IMR-90 (cell line): ENCODE measurements at places on chromosomes 7 and 10. TPM values are rescaled to one million over a fixed set of nuclear protein-coding genes. Genes with fewer than 3 reads are reported as not detected.

Gene FOXP2
- polyA plus RNA-seq: 0.89 and 1.4 TPM in 2 replicates

Gene NUTM2D
- 1.8 and 1.9 TPM in 2 replicates for polyA plus RNA-seq

Gene MYL7
- polyA plus RNA-seq: 0.24 TPM in 1 of 2 replicates, not detected in the other

Gene VSTM4
- polyA plus RNA-seq: 2.1 and 2.4 TPM in 2 replicates

Gene GPR141
- not detected in 2 replicates for polyA plus RNA-seq

Gene GPC2
- polyA plus RNA-seq: 5.7 and 6.0 TPM in 2 replicates

Gene CPEB3
- polyA plus RNA-seq: 0.26 and 0.36 TPM in 2 replicates

- DNase-seq: no peak
- H3K4me3 ChIP-seq: no peak overlapping the region
- H3K4me1 ChIP-seq: no peaks in the 10 kb centered on the region
- no peak overlapping the region for H3K27ac ChIP-seq
Observed at GRCh38 chr7:141477865-141478264, 73.3 kb upstream of the AGK start.

DNA sequence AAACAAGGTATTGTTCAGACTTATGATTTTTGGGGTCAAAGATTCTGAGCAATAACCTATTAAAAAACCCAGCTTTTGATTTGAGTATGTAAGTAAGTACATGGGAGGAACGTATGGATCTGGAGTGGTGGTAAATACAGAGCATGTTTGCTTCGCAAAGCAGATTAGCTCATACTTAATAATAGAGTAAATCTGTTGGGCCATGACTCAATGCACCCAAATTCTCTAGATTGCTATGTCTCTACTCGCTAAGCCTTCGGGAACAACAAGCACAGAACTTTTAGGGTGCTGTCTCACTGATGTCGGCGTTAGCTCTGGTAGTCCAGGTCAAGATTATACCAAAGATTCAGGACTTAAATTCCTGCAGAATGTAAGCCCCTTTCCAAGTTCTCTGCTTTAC is 807 bp upstream of the MINPP1 start:
- peaks cover 1% of the 10 kb centered on the region; the same call in 1 of the 2 replicates for H3K4me1 ChIP-seq
- H3K27ac ChIP-seq: peak overlapping the region; percentile 87
- H3K36me3 ChIP-seq: no peaks in the 10 kb centered on the region
- H3K4me3 ChIP-seq: peak overlapping the region; percentile 83

DNA sequence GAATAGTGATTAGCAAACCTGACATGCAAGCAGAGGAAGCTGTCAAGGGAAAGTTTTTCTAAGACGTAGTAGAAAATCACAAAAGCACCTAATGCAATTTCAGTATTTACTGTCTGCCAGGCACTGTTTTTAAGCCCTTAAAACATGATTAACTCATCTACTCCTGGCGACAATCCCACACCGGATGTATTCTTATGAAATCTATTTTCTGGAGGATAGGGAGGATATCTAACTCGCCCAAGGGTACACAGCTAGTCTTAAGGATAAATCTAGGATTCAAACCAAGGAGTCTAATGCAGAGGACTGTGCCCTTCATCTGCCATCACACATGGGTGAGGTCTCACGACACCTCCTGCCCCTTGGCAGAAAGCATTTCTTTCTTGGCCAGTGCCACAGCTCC is 47.8 kb upstream of the FIGNL1 start:
- H3K27ac ChIP-seq: no peak overlapping the region
- H3K4me3 ChIP-seq: no peak overlapping the region
- no peaks in the 10 kb centered on the region for H3K36me3 ChIP-seq
- peaks cover 2% of the 10 kb centered on the region; the same call in 1 of the 2 replicates for H3K4me1 ChIP-seq
- peaks cover 13% of the 10 kb centered on the region for H3K27me3 ChIP-seq

DNA sequence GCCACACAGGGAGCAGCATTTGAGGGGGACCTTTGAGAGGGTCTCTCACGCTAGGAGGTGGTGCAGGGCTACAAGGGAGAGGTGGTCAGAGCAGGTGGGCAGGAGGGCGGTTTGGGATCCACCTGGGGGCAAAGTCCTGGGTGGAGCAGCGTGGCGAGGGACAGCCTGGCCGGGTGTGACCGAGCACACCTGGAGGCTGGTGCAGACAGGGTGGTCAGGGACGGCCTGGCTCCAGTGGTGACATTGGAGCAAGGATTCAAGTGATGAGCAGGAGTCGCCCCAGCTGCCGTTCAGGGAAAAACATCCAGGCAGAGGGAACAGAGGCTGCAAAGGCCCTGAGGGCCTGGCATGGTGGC is 36.0 kb downstream of the CLIP2 start:
- no peak overlapping the region for H3K27ac ChIP-seq
- no peaks in the 10 kb centered on the region for H3K27me3 ChIP-seq
- no peaks in the 10 kb centered on the region for H3K4me1 ChIP-seq
- H3K36me3 ChIP-seq: peaks cover 41% of the 10 kb centered on the region
- no peak for DNase-seq

DNA sequence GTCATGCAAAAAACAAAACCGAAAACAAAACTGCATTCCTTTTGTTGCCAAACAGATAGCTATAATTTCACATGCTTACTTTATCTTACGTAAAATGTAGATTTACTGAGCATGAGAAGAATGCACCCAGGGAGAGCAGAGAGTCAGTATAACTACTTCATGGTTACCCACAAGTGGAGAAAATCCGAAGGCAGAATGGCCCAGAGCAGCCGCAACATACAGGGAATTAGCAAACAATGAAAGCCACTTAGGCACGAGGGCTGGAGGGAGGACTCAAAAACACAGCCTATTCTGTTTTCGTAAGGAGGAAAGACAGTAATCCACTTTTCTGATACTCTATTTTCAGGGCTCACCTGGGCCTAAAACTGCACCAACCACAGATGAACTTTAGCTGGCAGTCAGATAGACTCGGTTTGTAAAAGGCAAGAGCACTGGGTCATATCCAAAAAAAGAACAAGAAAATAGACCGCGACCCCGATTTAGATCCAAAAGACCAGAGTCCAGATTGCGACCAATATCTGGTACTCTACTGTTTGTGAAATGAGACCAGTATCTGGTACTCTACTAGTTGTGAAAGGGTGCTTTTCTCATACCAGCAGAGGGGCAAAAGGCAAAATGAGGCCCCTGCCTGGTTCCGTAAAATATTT is 1.3 kb downstream of the ITPRIP start:
- peaks cover 3% of the 10 kb centered on the region; the same call in 1 of the 2 replicates for H3K36me3 ChIP-seq
- H3K27ac ChIP-seq: peak overlapping the region; percentile 98
- H3K27me3 ChIP-seq: no peaks in the 10 kb centered on the region
- peak; percentile 80 for DNase-seq
- peaks cover 40% of the 10 kb centered on the region for H3K4me1 ChIP-seq

DNA sequence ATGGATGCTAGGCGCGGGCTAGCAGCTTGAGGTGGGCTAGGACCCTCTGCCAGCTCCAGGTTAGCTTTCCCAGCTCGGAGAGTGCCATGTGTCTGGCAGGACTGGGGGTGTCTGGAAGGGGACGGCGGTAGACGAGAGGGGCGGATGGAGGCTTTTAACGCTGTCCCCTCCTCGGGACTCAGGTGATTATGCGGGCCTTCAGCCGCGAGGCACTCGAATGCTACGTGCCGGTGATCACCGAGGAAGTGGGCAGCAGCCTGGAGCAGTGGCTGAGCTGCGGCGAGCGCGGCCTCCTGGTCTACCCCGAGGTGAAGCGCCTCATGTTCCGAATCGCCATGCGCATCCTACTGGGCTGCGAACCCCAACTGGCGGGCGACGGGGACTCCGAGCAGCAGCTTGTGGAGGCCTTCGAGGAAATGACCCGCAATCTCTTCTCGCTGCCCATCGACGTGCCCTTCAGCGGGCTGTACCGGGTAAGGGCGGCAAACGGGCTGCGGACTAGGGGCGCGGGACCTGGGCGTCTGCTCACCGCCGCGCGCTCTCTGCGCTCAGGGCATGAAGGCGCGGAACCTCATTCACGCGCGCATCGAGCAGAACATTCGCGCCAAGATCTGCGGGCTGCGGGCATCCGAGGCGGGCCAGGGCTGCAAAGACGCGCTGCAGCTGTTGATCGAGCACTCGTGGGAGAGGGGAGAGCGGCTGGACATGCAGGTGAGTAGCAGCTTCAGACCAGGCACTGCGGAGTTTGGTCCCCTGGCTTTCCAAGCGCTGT is 1.1 kb downstream of the CYP26A1 start:
- H3K36me3 ChIP-seq: no peaks in the 10 kb centered on the region
- no peak overlapping the region for H3K27ac ChIP-seq
- peaks cover 6% of the 10 kb centered on the region; the same call in 1 of the 2 replicates for H3K4me1 ChIP-seq
- no peak for DNase-seq
- H3K4me3 ChIP-seq: no peak overlapping the region
- peaks cover 76% of the 10 kb centered on the region for H3K27me3 ChIP-seq

DNA sequence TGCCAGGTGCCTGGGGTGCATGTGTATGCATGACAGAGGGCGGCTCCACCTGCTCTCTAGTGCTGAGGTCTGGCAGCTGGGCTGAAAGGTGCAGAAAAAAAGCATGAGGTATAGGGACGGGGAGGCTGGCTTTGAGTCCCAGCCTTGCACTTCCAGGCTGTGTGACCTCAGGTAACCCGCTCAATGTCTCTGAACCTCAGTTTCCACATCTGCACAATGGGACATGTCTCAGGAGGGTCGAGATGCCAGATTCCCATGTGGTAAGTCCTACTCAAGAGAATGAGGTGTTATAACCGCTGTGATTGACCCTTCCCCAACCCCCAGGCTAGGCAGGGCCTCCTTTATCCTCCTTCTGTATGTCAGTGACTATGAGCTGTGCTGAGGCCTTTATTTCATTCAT is 48.8 kb downstream of the ARHGAP22 start:
- no peak for DNase-seq
- peaks cover 6% of the 10 kb centered on the region for H3K4me1 ChIP-seq
- peaks cover 2% of the 10 kb centered on the region; the same call in 1 of the 2 replicates for H3K36me3 ChIP-seq
- H3K27ac ChIP-seq: no peak overlapping the region
- no peak overlapping the region for H3K4me3 ChIP-seq
- no peaks in the 10 kb centered on the region for H3K27me3 ChIP-seq

- no peaks in the 10 kb centered on the region for H3K36me3 ChIP-seq
- no peaks in the 10 kb centered on the region; the same call in 1 of the 2 replicates for H3K4me1 ChIP-seq
- no peak overlapping the region for H3K4me3 ChIP-seq
- peaks cover 64% of the 10 kb centered on the region for H3K27me3 ChIP-seq
- no peak overlapping the region for H3K27ac ChIP-seq
Observed at GRCh38 chr10:100653957-100654781, 91.2 kb upstream of the PAX2 start.

GRCh38 chr7:108395426-108395825 is 60.8 kb downstream of the NRCAM start:
- no peak for DNase-seq
- H3K36me3 ChIP-seq: no peaks in the 10 kb centered on the region
- no peak overlapping the region for H3K27ac ChIP-seq
- H3K27me3 ChIP-seq: peaks cover 1% of the 10 kb centered on the region; the same call in 1 of the 2 replicates
- no peaks in the 10 kb centered on the region for H3K4me1 ChIP-seq
- no peak overlapping the region for H3K4me3 ChIP-seq

DNA sequence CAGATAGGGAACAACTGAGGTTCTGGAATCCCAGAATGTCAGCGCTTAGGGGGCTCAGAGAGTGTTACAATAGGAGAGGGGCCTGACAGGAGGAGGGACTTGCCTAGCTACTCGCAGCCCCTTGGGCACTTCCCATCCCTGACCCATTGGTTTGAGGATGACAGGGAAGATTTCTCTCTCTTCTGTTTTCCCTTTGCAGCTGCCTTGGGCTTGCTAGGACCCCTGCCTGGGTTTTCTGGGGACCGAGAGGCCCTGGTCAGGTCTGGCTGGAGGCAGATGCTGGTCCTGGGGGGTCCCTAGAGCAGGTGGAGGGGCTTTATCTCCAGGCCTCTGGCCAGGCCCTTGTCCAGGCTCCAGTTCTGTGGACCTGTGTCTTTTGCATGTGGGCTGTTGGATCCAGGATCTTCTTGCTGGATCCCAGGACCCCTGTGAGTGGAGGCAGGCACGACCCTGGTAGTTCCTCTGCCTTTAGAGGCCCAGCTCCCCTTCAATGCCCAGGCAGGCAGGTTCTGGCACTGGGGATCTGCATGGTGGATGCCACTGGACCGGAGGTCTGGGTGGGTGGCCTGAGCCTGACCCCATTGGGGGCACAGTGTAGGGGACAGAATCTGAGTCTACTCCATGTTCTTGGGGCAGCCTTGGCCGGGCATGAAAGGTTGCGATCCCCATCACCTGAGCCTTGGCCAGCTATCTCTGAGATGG is 26.9 kb downstream of the RAMP3 start:
- H3K4me1 ChIP-seq: no peaks in the 10 kb centered on the region
- no peak overlapping the region for H3K27ac ChIP-seq
- H3K36me3 ChIP-seq: no peaks in the 10 kb centered on the region
- no peak overlapping the region for H3K4me3 ChIP-seq
- peaks cover 26% of the 10 kb centered on the region; the same call in 1 of the 2 replicates for H3K27me3 ChIP-seq

GRCh38 chr10:105192861-105193260 is 551.8 kb downstream of the SORCS3 start:
- no peak overlapping the region for H3K27ac ChIP-seq
- DNase-seq: no peak
- no peaks in the 10 kb centered on the region for H3K36me3 ChIP-seq
- H3K27me3 ChIP-seq: no peaks in the 10 kb centered on the region

DNA sequence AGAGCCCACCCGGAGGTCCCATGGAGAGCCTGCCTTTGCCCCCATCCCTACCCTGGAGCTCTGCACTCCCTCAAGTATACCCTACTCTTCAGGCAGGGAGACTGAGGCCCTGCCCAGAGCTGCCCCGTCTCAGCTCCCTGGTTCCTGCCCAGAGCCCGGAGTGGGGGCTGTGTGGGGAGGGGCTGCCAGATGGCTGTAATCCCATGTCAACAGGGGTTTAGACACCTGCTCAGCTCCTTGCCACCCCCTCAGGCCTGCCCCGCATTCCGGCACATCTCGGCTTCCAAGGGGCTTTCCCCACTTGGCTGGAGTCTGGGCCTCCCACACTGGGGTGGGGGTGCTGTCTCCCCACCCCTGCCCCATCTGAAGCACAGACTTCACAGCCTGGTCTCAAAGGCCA is 20.9 kb upstream of the LFNG start:
- no peak overlapping the region for H3K4me3 ChIP-seq
- no peak overlapping the region for H3K27ac ChIP-seq
- H3K27me3 ChIP-seq: peaks cover 6% of the 10 kb centered on the region; the same call in 1 of the 2 replicates
- peaks cover 4% of the 10 kb centered on the region for H3K4me1 ChIP-seq
- no peak for DNase-seq

DNA sequence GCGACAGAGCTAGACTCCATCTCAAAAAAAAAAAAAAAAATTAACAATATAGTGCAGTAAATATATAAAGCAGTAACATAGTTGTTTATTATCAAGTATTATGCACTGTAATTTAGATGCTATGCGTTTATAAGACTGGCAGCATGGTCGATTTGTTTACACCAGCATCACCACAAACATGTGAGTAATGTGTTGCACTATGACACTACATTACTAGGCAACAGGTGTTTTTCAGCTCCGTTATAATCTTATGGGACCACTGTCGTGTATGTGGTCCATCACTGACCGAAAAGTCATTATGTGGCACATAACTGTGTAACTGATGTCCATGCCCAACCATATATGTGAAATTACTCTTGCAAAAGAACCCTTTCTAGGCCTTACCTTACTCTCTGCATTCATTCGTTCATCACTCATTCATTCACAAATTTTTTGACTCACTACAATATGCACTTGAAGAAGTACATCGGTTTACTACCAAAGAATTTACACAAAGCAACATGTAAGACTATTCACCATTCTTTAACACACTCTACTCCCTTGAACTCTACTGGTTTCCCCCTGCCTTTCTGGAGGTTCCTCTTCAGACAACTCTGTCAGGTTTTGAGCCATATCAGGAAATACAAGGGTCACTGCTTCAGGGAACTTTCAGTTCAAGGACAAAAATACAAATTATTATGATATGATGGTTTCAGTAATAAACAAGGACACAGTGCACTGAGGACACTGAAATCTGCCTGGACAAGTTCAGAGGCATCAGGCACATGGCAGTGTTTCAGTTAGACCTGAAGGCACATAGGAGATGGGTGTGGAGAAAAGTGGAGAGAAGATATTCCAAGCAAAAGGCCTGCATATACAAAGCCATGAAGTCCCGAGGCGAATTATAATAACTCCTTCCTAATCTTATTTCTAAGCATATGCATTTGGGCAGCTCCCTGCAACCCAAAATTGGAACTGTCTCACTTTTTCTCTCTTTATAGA is 17.4 kb downstream of the ITGB1 start:
- DNase-seq: no peak
- peaks cover 38% of the 10 kb centered on the region for H3K4me1 ChIP-seq
- H3K4me3 ChIP-seq: no peak overlapping the region
- H3K36me3 ChIP-seq: peaks cover 8% of the 10 kb centered on the region; the same call in 1 of the 2 replicates
- H3K27ac ChIP-seq: peak overlapping the region; percentile 41; the same call in 1 of the 2 replicates
